ENCODE measurements at places on chromosomes 13 and 19. TPM values are rescaled to one million over a fixed set of nuclear protein-coding genes. Genes with fewer than 3 reads are reported as not detected.

The ZNF491 gene
- total RNA-seq, result 0.38 TPM

The ZNF730 gene
- 3.2 TPM for total RNA-seq

The OR7C1 gene
- 0.30 TPM for total RNA-seq

The KLHL1 gene
- total RNA-seq, result 0.03 TPM

All from A375 (cell line).